ENCODE measurements at places on chromosomes 16 and 17. TPM values are rescaled to one million over a fixed set of nuclear protein-coding genes. Genes with fewer than 3 reads are reported as not detected.

Gene P2RX1
- 2.1 TPM for total RNA-seq

DNA sequence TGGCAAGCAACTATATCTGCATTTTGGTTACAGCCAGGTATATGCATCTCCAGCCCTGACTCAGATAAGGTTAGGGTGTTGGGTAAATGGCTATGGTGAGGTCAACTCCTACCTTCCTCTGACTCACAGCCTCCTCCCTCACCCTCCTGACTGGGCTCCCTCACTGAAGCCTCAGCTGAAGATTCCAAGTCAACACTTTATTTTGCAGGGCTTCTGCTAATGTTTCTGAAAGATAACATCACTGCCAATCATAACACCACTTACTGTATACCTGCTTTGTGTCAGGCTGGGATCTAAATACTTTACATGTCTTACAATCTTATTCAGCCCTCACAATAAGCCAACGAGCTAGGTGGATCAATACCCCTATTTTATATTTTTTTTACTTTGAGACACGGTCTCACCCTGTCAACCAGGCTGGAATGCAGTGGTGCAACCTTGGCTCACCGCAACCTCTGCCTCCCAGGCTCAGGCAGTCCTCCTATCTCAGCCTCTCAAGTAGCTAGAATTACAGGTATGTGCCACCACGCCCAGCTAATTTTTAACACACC, 47.8 kb upstream of the GCSH start:
- no peaks in the 10 kb centered on the region for H3K36me3 ChIP-seq
- no peaks in the 10 kb centered on the region for H3K4me1 ChIP-seq
- no peaks in the 10 kb centered on the region for H3K27me3 ChIP-seq
- no peak overlapping the region for H3K4me3 ChIP-seq

DNA sequence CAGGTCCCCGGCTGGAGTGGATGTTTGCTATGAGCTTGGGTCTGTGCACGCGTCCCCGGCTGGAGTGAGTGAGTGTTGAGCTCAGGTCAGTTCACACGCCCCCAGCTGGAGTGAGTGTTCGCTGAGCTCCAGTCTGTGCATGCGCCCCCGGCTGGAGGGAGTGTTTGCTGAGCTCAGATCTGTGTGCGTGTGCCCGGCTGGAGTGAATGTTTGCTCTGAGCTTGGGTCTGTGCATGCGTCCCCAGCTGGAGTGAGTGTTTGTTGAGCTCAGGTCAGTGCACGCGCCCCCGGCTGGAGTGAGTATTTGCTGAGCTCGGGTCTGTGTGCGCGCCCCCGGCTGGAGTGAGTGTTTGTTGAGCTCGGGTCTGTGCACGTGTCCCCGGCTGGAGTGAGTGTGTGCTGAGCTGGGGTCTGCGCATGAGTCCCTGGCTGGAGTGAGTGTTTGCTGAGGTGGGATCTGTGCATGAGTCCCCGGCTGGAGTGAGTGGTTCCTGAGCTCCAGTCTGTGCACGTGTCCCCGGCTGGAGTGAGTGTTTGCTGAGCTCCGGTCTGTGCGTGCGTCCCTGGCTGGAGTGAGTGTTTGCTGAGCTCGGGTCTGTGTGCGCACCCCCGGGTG, 284.2 kb downstream of the SNX29 start:
- H3K36me3 ChIP-seq, result no peaks in the 10 kb centered on the region
- H3K4me3 ChIP-seq, result no peak overlapping the region
- no peak overlapping the region for H3K27ac ChIP-seq
- no peak for DNase-seq
- peaks cover 14% of the 10 kb centered on the region for H3K4me1 ChIP-seq

GRCh38 chr16:72168365-72168764, 3.6 kb downstream of the PMFBP1 start:
- no peaks in the 10 kb centered on the region for H3K36me3 ChIP-seq
- no peak overlapping the region for H3K4me3 ChIP-seq
- H3K27ac ChIP-seq, result no peak overlapping the region
- H3K4me1 ChIP-seq, result no peaks in the 10 kb centered on the region
- H3K27me3 ChIP-seq, result no peaks in the 10 kb centered on the region
- DNase-seq, result no peak

DNA sequence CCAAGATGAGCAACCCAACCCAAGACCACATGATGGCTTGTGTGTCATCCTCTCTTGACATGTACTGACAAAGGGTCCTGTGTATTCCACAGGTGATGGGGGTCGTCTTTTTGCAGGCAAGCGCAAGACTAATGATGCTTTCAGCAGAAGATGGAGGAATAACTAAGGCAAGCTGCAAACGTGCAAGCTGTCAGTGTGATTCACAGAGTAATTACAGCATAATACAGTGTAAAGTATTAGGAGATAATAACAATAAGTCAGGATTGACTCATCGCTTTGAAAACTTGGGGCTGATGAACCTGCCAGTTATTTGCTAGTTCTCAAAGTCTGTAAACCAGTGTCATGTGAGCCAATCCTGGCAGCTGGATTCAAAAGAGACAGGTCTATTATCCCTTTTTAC, 41.6 kb upstream of the ASIC2 start:
- H3K27me3 ChIP-seq, result no peaks in the 10 kb centered on the region
- H3K4me3 ChIP-seq, result no peak overlapping the region
- no peaks in the 10 kb centered on the region for H3K4me1 ChIP-seq
- no peak overlapping the region for H3K27ac ChIP-seq

GRCh38 chr16:49665482-49666230, 190.3 kb downstream of the ZNF423 start:
- H3K27me3 ChIP-seq, result no peaks in the 10 kb centered on the region
- H3K36me3 ChIP-seq, result no peaks in the 10 kb centered on the region
- no peak overlapping the region for H3K4me3 ChIP-seq
- peak overlapping the region; percentile 74 for H3K27ac ChIP-seq

Gene KRT222
- 0.79 TPM for total RNA-seq
